ENCODE measurements at places on chromosomes 6 and 20. TPM values are rescaled to one million over a fixed set of nuclear protein-coding genes. Genes with fewer than 3 reads are reported as not detected.

Gene ZNF334
- 1.6 TPM for total RNA-seq

Gene ETV7
- 0.58 TPM for total RNA-seq

Gene IFNGR1
- total RNA-seq, result 31.2 TPM

Gene ZBP1
- total RNA-seq, result not detected

GRCh38 chr20:6579417-6579816 lies 188.1 kb upstream of the BMP2 start:
- no peak overlapping the region for H3K4me3 ChIP-seq
- no peaks in the 10 kb centered on the region for H3K27me3 ChIP-seq
- DNase-seq, result no peak

GRCh38 chr6:125995972-125996580 lies 9.7 kb downstream of the TRMT11 start:
- H3K27ac ChIP-seq, result no peak overlapping the region
- H3K4me1 ChIP-seq, result no peaks in the 10 kb centered on the region
- H3K36me3 ChIP-seq, result peaks cover 7% of the 10 kb centered on the region
- H3K27me3 ChIP-seq, result no peaks in the 10 kb centered on the region
- no peak overlapping the region for H3K4me3 ChIP-seq

DNA sequence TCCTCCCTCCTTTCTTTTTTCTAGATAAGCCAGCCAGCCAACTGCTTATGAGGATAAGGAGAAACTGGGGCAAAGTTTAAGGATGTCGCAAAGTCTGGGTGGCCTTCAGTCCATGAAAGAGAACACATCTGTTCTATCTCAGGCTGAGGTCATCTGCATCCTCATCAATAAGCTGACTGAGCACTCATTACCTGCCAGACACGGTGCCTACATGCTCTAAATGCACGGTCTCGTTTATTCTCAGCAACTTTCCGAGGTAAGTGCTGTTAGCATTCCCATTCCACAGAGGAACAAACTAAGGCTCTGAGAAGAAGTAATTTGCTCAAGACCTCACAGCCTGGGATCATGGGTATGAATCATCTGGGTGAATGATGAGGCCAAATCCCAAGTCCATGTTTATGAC lies 133.1 kb downstream of the BCAS1 start:
- peaks cover 44% of the 10 kb centered on the region for H3K4me1 ChIP-seq
- H3K27me3 ChIP-seq, result no peaks in the 10 kb centered on the region

GRCh38 chr6:56574292-56574691 lies 68.4 kb downstream of the DST start:
- H3K27me3 ChIP-seq, result no peaks in the 10 kb centered on the region
- peaks cover under 1% of the 10 kb centered on the region for H3K4me1 ChIP-seq

Data from endothelial cell of umbilical vein (primary cell).